ENCODE measurements at places on chromosomes 11 and 22.

DNA sequence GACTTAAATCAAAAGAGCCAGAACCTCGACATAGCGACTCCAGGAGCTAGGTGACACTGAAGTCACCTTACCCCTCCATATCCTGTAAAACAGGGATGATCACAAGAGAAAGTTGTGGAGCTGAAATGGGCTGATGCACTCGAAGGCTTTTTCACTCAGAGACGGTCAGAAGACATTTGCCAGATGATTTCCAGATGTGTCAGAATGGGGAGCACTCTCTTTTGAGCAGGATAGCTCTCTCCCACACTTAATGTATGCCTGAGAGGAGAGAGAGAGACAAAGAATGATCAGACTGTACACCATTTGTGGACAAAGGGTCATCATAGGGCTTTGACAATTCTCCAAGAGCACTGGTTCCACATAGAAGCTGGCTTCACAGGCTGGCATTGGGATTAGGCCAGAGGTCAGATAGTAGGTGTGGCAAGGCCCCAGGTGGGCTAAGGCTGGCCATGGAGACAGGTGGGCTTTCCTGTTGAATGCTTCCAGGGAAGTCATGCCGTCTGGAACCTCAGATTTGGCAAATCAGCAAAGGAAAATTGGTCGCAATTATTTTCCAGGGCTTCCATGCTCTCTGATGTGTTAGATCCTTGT is 42.3 kb upstream of the ETS1 start:
- DNase-seq: no peak

GRCh38 chr11:121449123-121449522 is 3.0 kb upstream of the SORL1 start:
- no peak for DNase-seq

DNA sequence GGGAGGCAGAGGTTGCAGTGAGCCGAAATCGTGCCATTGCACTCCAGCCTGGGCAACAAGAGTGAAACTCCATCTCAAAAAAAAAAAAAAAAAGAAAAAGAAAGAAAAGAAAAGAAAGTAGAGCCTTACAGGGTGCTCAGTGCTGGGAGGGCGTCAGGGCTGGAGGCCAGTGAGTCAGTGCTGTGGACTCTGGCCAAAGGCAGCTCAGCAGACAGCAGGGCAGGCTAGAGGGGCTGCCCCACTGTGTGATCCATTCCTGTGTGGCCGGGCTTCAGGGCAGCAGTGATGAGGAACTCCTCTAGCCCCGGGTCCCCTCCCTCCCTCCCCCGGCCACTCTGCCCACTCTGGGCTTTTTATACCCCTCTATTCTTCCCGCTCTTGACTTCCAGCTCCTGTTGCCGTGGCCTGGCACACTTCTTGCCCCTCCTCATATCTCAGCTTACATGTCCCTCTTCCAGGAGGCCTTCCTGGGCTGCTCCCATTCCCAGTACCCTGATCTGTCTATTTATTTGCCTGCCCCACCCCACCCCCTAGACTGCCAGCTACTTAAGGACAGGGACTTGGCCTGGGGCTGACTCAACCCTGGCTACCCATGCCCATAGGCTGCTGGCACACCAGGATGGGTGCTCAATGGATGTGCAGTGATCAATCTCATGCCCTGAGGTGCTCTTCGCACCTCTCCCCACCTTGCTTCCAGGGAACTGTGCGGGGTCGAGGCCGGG is 10.1 kb downstream of the SYT12 start:
- DNase-seq: no peak

- no peak for DNase-seq
These were observed 16.8 kb downstream of the GNB1L start for GRCh38 chr22:19837915-19838314.

DNA sequence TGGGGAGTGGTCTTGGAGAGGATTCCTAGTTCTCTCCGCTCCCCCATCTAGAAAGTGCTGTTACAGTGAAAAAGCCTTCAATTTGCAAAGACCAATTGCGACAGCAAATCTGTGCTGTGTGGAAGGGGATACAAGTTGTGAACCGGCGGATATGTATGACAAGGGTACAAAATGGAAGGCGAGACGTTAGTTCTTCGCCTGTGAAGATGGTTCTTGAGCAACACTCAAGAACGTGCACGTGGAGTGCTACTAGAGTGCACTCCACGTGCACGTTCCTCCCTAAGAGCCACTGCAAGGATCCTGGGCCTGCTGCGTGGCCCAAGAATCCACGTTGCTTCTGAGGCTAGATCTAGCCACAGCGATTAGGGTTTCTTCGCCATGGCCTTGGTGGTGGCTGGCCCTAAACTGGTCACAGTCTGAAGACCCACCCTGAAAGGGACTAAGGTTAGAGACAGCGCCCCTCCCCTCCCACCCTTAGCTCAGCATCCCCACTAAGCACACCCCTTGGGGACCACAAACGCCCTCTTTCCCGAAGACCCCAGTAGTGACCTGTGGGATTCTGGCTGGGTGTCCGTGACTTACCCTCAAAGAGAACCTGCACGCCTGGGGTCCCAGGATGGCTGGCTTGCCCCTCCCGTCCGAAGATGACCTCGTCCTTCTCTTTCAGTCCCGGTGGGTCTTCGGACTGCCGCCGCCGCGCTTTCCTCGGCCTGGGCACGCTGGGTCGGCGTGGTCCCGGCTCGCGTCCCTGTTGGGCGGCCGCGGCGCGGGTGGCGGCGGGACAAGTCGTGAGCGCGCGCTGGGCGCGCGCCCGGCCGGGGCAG is 519 bp upstream of the PDE3B start:
- DNase-seq: no peak

DNA sequence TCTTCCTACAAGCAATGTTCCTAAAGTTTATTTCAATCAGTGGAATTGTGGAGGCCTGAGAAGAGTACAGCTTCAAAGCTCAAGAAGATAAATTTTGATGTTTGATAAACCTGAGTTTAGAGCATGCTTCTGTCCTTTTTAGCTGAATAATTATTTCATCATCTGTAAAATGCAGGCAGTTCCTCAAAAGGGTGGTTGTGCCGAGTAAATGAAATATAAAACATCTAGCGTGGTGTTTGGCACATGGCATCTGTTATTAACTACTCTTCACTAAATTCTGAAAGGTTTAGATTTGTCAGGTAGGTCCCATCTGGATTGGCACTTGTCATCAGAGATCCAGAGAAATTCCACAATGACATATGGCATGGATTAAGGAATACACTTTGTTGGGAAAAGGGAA is 155.1 kb downstream of the DDX10 start:
- DNase-seq: no peak

- DNase-seq: no peak
These were observed 125.7 kb upstream of the SNX19 start for GRCh38 chr11:131042041-131042390.

DNA sequence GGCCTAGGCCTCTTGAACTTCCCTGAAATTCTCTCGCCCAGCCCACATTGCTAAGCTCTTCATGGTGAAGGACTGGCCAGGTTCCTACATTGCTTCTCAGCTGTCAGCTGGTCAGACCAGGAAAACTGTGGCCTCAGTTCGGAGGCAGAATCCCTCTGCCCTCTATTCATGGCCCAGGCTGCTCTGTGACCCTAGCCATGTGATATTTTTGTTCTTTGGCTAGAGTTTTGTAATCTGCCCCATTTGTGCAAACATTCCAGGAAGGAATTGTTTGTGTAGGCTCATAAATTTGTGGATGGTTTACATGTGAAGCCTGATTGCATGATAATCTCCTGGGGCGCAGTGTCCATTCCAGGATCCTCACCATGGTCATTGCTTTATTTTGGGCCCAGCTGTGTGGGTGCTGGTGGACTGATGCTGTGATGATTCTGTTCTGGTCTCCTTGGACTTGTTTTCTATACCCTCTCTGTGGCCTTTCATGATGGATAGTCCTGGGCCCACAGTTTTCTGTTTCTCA is 149.1 kb upstream of the E2F8 start:
- DNase-seq: no peak

- DNase-seq: no peak
These were observed 20.1 kb upstream of the SPTBN2 start for GRCh38 chr11:66749091-66749490.

DNA sequence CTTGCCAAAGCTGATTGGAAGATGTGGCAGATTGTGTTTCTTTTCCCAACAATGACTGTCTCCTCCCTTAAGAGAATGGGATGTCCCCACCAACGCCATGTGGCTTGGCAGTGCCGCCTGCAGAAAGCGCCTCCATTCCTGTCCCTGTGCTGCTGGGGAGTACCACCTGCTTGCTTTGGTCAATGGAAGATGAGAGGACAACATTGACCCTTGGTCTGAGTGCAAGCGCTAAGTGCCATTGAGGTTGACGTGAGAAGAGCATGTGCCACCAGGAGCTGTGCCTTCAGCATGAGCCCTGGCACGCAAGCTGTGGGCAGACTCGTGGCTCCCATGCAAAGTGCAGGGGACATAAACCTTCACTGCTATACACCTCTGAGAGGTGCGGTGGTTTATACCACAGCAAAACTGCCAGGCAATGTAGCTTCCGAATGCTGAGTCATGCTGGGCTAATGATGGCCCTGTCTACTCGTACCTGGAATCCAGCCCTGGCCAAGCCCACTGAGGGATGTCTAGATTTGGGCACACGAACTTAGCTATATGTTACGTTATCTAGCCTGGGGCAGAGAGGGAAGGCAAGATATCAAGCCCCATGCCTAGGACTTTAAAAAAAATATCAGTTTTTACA is 41.9 kb downstream of the MYEOV start:
- no peak for DNase-seq

DNA sequence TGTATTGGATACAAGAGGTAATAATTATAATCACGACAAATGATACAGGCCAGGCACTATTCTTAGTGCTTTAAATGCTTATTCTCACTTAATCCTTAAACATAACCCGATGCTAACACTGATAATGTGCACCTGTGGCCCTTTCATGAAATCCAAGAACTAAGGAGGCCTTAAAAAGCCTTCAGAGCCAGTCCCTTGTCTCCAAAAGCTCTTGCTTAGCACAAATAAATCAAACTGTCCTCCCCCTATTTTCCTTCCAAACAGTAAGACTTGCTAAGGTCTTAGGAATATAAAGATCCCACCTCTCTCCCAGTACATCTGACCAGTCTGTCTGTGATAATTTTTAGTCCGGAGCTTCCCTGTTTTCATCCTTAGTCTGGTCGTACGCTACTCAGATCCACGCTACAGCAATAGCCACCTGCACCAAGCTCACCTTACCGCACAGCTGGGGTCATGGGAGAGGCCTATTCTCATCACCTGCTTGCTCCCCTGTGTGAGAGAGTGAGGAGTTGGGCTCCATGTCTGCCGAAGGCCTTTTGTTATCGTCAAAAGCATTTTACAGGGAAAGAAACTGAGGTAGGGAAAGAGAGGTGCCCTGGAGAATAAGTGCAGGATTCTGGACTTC is 16.9 kb downstream of the FXYD6 start:
- no peak for DNase-seq

GRCh38 chr22:24289114-24289513 is 18.5 kb downstream of the SPECC1L start:
- no peak for DNase-seq

GRCh38 chr11:62450543-62451240 is 31.9 kb downstream of the SCGB1A1 start:
- DNase-seq: no peak

- no peak for DNase-seq
These were observed 3.1 kb downstream of the FAM180B start for GRCh38 chr11:47589584-47589976.

- no peak for DNase-seq
These were observed 432 bp upstream of the GRK2 start for GRCh38 chr11:67265633-67266448.

- no peak for DNase-seq
These were observed 473 bp downstream of the TXN2 start for GRCh38 chr22:36480941-36481392.

GRCh38 chr22:34993548-34993947 is 72.4 kb upstream of the ISX start:
- no peak for DNase-seq

GRCh38 chr11:114559425-114560310 is at the start of gene NXPE1:
Gene NXPE1, minus strand, starts transcription at chr11:114559881. Its CDS starts 8,680 bp downstream, at chr11:114551201.
- no peak for DNase-seq

All from cerebellar nuclear complex (tissue), 1 donor.